ENCODE measurements at places on chromosomes 7 and 10.
A peak's percentile ranks its signal among the peaks of the same experiment; 100 is the strongest.

DNA sequence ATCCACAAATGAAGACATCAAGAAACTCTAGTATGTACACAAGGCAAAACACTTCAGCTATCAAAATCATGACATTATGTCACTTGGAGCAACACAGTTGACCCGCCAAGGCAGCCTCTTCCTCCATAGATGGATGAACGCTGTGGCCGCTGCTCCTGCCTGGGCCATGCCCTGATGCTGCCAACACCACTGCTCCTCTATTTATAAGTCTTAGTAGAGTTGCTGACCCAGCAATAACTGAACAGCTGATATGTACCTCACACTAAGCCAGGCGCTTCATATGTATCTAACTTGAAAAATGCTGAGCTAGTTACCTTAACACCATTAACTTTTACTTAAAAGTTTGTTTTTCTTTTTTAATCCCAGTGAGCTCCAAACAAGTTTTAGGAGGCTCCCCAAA, 131.9 kb downstream of the LYZL1 start:
- H3K4me3 ChIP-seq, result no peak overlapping the region
- peaks cover 21% of the 10 kb centered on the region for H3K36me3 ChIP-seq
- H3K27ac ChIP-seq, result no peak overlapping the region
- no peak for DNase-seq

GRCh38 chr7:47885309-47885986, 62.8 kb downstream of the PKD1L1 start:
- no peak for DNase-seq
- H3K27me3 ChIP-seq, result peaks cover 7% of the 10 kb centered on the region
- H3K36me3 ChIP-seq, result no peaks in the 10 kb centered on the region
- no peak overlapping the region for H3K4me3 ChIP-seq
- H3K4me1 ChIP-seq, result no peaks in the 10 kb centered on the region

GRCh38 chr7:30430777-30431176, 47.8 kb downstream of the NOD1 start:
- no peaks in the 10 kb centered on the region for H3K27me3 ChIP-seq
- H3K4me3 ChIP-seq, result no peak overlapping the region
- DNase-seq, result no peak

DNA sequence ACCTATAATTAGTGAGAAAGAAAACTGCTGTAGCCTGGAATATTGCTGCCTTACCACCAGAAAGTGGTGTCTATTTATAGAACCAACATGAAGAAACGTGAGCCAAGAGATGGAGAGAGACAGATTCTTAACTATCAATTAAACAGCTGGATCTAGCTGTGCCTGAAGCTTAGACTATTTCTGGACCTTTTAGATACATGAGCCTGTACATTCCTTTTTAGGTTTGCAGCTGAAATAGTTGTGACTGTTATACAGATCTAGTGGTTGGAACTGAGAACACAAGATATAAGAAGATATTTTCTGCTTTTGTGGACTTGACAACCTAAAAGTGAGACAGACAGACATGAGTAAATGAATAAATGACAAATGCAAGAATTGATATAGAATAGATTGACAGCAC, 73.4 kb downstream of the CDK14 start:
- DNase-seq, result no peak
- no peak overlapping the region for H3K27ac ChIP-seq
- no peaks in the 10 kb centered on the region for H3K27me3 ChIP-seq
- H3K4me1 ChIP-seq, result no peaks in the 10 kb centered on the region
- H3K4me3 ChIP-seq, result no peak overlapping the region

- DNase-seq, result no peak
- no peaks in the 10 kb centered on the region for H3K27me3 ChIP-seq
- H3K36me3 ChIP-seq, result no peaks in the 10 kb centered on the region
- no peaks in the 10 kb centered on the region for H3K4me1 ChIP-seq
- H3K27ac ChIP-seq, result no peak overlapping the region
Observed at GRCh38 chr7:33217595-33217994, 88.2 kb downstream of the BBS9 start.

DNA sequence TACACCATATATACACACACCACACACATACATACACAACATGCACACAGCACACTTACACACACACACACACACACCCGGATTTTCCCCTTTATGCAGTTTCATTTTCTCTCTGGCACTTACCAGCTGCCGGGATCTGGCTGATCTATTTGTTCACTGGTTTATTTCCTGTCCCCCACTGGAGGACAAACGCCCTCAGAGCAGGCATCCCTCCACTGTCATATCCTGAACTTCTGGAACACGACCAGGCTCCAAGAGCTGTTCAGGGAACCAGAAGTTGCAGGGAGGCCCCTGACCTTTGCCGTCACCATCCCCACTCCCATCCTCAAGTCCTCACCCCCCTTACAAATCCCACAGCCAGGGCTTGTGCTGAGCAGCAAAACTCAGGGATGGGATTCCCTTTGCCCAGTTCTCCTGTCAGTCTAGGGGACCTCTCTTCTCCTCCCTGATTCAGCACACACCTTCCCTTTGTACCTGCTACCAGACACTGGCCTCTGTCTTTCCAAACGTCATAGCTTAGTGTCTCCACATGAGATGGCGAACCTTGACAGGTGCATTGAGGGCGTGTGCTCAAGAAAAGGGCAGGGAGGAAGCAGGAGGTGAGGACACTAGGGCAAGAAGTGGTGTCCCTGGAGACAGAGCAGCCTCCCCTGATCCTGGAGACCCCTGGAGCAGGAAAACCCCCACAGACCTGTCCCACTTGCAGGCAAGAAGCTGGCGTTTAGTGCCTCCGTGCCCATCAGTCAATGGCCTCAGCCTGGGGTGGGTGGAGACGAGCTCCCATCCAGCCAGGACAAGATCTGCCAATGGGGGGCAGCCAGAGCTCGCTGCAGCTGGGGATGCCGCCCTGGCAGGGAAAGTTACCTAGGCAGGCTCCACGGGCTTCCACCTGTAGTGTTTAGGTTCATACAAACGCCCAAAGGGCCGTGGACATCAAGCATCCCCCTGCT, 12.7 kb upstream of the DOCK1 start:
- H3K27ac ChIP-seq, result no peak overlapping the region
- H3K27me3 ChIP-seq, result no peaks in the 10 kb centered on the region
- H3K36me3 ChIP-seq, result no peaks in the 10 kb centered on the region
- DNase-seq, result no peak
- H3K4me3 ChIP-seq, result no peak overlapping the region

DNA sequence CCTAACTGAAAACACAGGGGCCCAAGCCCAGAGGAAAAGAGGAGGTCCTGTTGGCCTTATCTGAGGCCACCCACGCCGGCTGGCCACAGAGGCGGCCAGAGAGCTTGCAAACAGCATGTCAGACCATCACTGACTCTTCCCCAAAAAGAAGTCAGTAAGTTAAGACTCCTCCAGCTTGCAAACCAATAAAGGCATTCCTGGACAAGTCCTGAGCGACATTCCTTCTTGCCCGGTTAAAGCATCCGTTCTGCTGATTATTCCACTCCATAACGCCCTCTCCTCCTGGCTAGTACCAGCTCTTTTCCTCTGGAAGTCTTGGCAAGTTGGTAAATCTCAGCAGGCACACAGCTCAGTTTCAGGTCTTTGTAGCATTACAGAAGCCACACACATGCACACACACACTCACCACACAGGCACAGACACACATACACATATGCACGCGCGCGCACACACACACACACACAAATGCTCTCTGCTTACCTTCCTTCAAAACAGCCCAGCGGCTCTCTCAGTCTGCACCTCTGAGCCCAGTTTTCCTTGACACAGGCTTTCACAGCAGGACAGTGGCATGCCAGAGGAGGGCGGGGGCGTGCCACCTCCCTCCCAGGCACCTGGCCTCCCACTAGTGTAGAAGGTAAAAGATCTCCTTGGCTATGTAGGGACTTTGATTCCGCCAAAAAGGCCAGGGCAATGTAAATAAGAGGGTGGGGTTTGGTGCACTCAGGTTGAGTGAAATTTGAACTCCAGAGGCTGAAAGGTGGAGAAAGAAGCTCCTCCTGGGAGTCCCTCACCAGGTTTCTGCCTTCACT, 201.4 kb downstream of the TNS3 start:
- H3K27ac ChIP-seq, result peak overlapping the region; percentile 56
- H3K4me1 ChIP-seq, result peaks cover 29% of the 10 kb centered on the region
